ENCODE measurements at places on chromosomes 2 and 18. TPM values are rescaled to one million over a fixed set of nuclear protein-coding genes. Genes with fewer than 3 reads are reported as not detected.

- no peak for DNase-seq
Observed at GRCh38 chr2:150494234-150494945, 6.9 kb upstream of the RND3 start.

DNA sequence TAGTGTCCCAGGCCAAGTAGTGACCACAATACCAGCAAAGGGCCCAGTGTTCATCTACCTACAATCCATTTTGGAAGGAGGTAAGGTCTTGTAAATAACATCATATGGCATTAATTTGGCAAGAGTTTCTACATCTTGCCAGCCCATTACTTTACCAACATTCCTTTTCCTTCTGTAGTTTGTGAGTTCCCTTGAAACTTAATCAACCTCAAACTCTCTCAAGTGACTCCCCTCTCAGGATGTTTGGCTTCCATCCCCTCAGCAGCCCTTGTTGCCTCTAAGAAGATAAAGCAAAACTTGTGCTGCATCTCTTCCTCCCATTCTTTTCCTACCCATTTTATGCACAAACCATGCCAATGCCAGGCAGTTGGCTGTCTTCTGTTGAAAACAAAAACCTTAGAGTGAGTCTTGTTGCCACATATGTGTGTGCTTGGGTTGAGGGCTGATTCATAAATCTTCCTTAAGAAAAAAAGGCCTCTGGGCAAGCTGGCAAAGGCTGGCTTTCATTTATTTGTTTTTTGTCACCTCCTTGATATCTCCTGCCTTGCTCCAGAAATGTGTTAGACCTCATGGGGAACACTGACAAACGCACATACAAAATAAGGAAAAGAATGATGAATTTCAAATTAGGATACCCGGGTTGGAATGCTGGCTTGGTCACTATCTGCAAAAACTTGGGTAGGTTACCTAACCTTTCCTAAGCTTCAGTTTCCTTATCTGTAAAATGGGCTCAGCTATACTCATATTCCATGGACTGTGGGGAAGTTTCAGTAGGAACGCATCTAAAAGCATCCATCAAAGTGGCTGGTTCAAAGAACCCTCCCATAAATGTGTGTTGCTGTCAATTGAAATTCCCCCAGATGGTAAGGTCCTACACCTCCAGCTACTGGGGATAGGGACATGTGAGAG lies 29.4 kb upstream of the ST3GAL5 start:
- no peak for DNase-seq

The DRC1 gene
- 0.17 TPM for total RNA-seq

The CD8A gene
- 0.05 TPM for total RNA-seq

The SP100 gene
- 96.4 TPM for total RNA-seq

GRCh38 chr2:47528455-47528854 lies 125.5 kb downstream of the MSH2 start:
- no peak for DNase-seq

GRCh38 chr18:69974365-69974764 lies 26.7 kb upstream of the CD226 start:
- no peak for DNase-seq

The RTN4 gene
- total RNA-seq = 312 TPM

The COL5A2 gene
- 72.6 TPM for total RNA-seq

DNA sequence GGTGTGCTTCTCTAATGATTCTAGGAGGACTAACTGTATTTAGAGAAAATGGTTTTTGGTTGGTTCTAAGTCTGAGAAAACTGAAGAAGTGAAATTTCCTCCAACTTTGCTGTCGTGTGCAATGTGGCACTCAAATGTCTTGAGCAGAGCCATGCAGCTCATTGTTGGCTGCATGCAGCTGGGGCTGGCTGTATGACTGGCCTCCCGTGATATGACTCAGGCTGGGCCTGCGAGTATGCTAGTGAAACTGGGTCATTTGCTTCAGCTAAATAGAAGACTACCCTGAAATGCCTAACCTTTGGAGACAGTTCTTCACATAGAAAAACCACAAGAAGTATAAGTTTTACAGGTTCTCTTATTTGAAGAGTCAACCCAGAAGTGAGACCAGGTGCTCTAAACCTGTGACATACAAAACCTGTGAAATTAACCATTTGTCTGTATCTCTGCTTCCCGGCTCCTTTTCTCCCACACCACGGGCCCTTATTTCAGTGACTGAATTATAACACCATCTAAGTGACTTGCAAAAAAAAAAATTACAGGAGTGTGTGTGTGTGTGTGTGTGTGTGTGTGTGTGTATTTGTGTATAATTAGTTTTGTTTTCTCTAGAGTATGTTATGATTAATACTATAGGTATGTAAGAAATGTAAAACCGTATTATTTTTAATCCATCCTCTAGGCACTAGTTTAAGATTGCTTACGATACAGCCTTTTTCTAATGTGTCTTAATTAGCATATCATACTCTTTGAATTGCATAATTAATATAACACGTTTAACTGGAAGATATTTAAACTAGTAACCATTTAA lies 15.9 kb downstream of the POLI start:
- peak; percentile 41 for DNase-seq

DNA sequence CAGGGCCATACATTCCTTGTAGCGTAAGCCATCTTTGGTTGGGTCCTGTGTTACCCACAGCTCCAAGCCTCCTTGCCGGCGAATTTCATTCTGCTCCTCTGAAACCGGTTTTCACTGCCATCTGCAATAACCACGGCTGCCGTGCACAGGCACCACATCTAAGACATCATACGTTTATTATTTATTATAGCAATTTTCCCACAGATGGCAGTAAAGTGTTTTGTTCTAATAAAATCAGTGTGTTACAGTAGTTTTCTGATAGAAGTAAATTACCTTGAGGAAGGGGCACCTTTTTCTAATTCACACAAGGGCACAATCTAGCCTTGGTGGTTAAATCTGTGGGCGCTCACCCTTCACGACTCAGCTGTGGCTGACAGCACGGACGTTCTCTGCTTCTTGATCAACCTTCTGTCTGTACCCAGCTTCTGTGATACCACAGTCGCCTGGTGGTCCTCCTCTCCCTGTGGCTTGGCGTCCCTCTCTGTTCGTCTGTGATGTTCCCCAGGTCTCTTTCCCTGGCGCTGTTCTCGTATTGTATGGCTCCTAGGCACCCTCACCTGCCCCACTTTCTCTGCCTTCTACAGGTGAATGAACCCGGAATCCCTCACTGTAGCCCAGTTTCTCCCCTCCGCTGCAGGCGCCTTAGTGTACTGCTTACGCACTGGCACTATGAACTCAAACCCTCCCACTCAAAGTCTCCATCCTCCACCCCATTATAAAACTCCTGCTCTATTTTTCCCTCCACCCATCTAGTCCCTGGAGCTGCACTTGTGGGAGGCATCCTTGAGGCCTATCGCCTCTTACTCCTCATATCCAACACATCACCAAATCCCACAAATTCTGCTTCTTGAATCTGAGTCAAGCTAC lies 236.8 kb downstream of the DYSF start:
- DNase-seq = no peak

- no peak for DNase-seq
Observed at GRCh38 chr18:64331419-64331818, 182.5 kb upstream of the LINC00305 start.
